ENCODE measurements at places on chromosomes 1 and 21.

DNA sequence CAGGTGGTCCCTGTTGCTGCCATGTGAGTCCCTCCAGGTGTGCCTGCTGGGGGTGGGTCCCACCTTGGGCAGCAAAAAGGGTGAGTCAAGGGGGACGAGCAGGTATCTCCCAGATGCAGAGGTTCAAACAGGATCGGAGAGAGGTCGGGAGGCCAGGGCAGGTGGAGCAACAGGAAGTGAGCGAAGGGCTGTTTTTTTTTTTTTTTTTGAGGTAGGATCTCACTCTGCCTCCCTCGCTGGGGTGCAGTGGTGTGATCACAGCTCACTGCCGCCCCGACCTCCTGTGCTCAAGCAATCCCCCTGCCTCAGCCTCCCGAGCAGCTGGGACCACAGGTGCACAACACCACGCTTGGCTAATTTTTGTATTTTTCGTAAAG lies 39.4 kb downstream of the SLC2A7 start:
- no peaks in the 10 kb centered on the region for H3K36me3 ChIP-seq
- DNase-seq: no peak
- H3K27me3 ChIP-seq: no peaks in the 10 kb centered on the region
- peaks cover 16% of the 10 kb centered on the region for H3K4me1 ChIP-seq
- no peak overlapping the region for H3K4me3 ChIP-seq
- peak overlapping the region; percentile 54 for H3K27ac ChIP-seq

DNA sequence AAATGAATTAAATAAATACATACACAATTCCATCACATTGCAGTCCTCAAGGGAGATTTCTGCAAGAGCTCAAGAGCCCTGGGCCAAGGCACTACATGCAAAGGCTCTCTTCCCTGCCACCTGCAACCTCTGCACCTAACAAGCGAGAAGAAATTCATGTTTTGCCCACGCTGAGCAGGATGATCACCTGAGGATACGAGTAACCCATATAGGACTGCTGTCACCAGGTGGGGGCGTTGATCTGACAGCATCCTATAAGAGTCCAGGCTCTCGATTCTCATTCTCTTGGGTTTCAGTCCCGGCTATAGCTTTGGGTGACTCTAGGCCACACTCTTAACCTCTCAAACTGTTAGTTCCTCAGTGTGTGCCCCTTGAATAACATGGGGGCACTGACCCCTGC lies 18.7 kb upstream of the SPOCD1 start:
- peak; percentile 30 for DNase-seq
- no peaks in the 10 kb centered on the region for H3K27me3 ChIP-seq
- no peaks in the 10 kb centered on the region for H3K36me3 ChIP-seq
- no peak overlapping the region for H3K27ac ChIP-seq

DNA sequence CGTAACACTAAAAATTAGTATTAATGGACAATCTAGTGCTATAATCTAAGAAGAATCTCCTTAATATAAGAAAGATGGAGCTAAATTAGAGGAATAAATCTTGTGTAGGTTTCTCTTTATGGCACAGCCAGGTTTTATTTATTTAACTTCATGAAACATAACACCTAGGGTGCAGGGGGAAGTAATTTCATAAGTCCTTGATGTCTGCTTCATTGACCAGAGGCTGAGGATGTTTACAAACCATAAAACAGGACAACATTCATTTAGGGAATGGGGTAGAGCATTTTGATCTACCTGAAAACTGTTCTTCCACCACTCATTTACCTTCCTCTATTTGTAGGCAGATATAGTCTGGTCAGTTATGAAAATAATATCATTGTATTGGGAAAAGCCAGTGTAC lies 95.5 kb downstream of the NGF start:
- H3K4me3 ChIP-seq: no peak overlapping the region
- peaks cover 6% of the 10 kb centered on the region for H3K4me1 ChIP-seq
- no peaks in the 10 kb centered on the region for H3K27me3 ChIP-seq
- DNase-seq: no peak
- no peaks in the 10 kb centered on the region for H3K36me3 ChIP-seq
- no peak overlapping the region for H3K27ac ChIP-seq

- no peak overlapping the region for H3K4me3 ChIP-seq
- H3K27me3 ChIP-seq: no peaks in the 10 kb centered on the region
- H3K4me1 ChIP-seq: peaks cover 3% of the 10 kb centered on the region
- no peak overlapping the region for H3K27ac ChIP-seq
These were observed 21.1 kb downstream of the OLFML3 start for GRCh38 chr1:114000406-114000805.

GRCh38 chr1:153763365-153764225 lies 11.6 kb upstream of the SLC27A3 start:
- H3K27me3 ChIP-seq: no peaks in the 10 kb centered on the region
- H3K4me1 ChIP-seq: no peaks in the 10 kb centered on the region
- H3K36me3 ChIP-seq: peaks cover 88% of the 10 kb centered on the region
- peak overlapping the region; percentile 34 for H3K27ac ChIP-seq
- H3K4me3 ChIP-seq: no peak overlapping the region
- no peak for DNase-seq

DNA sequence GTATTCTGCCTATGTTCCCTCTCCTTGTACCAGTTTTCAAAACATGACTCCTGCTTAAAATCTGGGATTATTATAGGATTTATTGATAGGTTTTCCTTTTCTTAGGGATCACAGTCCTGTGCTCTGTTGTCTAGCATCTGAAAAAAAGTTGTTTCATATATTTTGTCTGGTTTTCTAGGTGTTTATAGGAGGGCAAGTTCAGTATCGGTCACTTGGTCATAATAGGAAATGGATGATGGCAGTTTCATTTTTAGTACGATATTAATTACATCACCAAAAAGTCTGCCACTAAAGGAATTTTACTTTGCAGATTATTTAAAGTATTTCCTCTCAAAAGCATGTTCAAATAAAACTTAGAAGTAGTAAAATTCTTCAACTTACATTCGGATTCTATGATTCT lies 94.4 kb downstream of the RASAL2 start:
- H3K4me1 ChIP-seq: peaks cover 3% of the 10 kb centered on the region
- H3K27me3 ChIP-seq: no peaks in the 10 kb centered on the region
- H3K36me3 ChIP-seq: no peaks in the 10 kb centered on the region
- H3K4me3 ChIP-seq: no peak overlapping the region
- H3K27ac ChIP-seq: no peak overlapping the region

DNA sequence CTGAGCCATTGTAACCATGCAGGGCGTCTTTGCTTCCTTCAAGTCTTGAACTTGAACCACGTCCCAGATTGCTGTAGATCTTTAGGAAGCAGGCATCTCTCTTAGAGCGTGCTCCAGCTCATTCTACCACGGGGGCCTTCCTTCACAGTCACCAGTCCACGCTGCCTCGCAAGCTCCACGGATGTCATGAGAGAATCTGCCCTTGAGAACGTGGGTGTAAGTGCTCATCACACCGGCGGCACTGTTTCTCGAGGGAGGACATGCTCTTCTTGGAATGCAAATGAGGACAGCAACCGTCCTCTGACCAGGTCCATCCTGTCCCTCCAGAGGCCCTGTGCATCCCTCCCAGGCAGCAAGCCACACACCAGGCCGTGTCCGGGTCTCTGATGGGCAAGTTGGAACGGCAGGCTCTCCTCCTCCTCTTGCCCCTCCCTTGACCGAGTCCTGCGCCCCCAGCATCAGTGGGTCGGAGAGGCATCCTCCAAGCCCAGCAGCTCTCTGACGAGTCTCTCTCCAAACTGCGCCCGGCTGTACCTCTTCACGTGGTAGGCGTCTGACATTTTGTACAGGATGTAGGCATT lies 103.1 kb downstream of the PGBD5 start:
- no peaks in the 10 kb centered on the region for H3K4me1 ChIP-seq
- peak; percentile 46 for DNase-seq
- no peaks in the 10 kb centered on the region for H3K27me3 ChIP-seq
- H3K27ac ChIP-seq: no peak overlapping the region
- no peaks in the 10 kb centered on the region for H3K36me3 ChIP-seq

GRCh38 chr1:203177470-203178039 lies 1.9 kb upstream of the MYBPH start:
- no peak for DNase-seq
- H3K36me3 ChIP-seq: no peaks in the 10 kb centered on the region
- H3K27me3 ChIP-seq: no peaks in the 10 kb centered on the region

DNA sequence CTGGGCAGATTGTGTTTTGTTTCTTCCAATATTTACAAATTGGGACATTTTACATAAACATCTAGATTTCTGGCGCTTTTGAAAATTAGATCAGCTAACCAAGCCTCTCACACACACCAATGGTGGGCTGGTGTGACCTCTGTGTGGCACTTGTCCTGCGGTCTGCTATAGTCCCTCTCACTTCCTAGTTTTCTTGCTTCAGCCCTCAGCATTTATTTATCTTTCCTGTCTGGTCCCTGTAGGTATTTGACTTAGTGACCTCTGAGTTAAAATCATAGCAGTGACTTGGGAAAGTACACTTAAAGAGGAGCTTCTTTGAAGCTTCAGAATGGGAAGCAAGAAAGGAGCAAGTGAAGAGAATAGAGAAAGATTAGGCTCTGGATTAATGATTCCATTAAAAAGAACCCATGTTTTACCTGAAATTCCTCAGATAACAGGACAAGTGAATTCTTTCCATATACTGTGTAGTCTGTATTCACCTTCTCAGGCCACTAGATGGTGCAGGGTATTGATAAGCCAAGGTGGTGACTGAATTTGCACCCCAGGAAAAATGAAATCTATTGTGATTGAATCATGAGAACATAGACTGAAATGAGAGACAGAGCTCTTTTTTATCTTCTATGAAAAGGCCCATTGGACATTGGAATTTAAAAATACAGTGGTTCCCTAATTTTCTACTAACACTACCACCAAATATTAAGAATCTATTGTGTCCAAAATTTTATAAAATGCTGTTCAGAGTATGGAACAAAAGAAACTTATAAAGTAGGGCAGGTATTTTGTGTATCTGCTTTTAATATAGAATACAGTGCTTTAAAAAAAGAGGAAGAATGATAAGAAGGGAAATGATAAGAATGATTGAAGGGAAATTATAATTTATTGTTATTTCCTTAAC lies 7.1 kb upstream of the DIPK1A start:
- H3K27me3 ChIP-seq: no peaks in the 10 kb centered on the region
- no peak overlapping the region for H3K27ac ChIP-seq
- H3K4me1 ChIP-seq: peaks cover 12% of the 10 kb centered on the region
- no peak for DNase-seq
- no peak overlapping the region for H3K4me3 ChIP-seq
- no peaks in the 10 kb centered on the region for H3K36me3 ChIP-seq

DNA sequence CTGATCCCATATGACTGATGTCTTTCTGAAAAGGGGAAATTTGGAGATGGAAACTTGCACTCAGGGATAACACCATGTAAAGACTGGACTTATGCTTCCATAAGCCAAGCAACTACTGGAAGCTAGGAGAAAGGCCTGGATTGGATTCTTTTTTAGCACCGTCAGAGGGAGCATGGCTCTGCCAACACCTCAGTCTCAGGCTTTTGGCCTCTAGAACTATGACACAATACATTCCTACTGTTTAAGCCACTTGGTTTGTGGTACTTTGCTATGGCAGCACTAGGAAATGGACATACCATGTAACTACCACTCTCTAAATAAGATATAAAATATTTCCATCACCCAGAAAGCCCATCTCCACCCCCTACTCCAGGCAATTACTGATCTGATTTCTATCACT lies 139.7 kb downstream of the CYYR1 start:
- no peak overlapping the region for H3K4me3 ChIP-seq
- H3K36me3 ChIP-seq: no peaks in the 10 kb centered on the region
- no peaks in the 10 kb centered on the region for H3K27me3 ChIP-seq
- H3K4me1 ChIP-seq: no peaks in the 10 kb centered on the region
